Stimulated activated naive B cell treated with anti-CD40 and anti-IgM and Interleukin-4, amounts not matched to agents 10 μg/mL and 1 μg/mL and 100 μg/mL, for 72 hours (primary cell): ENCODE measurements at places on chromosomes 6 and 20.

- no peak for DNase-seq
Measured at GRCh38 chr20:41032271-41032670, 3.6 kb downstream of the TOP1 start.

- DNase-seq: no peak
Measured at GRCh38 chr6:124490122-124490521, 472.1 kb upstream of the RNF217 start.

DNA sequence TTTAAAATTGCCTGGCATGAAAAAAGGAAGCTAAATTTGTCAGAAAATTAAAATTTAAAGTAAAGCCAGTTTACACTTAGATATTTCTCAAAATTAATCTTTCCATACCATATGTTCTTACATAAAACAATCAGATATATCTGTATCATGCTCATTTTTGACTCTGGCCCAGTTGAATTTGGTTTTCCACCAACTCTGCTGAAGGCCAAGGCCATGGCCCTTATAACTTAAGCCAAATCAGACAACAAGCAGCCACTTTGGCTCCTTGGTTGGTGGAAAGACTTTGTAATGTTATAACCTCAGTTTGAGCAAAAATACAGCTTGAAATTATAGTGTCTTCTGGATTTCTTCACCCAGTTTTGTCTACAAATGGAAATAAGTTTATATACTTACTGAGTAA is 97.3 kb downstream of the CENPW start:
- no peak for DNase-seq

DNA sequence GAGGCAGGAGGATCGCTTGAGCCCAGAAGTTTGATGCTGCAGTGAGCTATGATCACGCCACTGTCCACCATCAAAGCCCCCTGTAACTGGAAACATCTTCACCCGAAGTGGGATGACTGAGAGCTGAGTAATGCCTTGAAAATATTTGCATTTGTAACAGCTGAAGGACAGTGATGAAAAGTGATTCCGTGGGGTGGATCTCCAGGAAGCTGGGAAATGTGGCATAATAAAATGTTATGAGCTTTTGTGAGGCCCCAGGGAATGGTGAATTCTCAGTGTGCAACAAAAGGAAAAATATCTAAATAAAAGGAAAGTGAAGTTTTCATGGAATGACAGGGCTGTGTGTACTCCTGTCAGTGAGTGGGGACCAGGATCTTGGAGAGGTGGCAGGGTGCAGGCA is 92.0 kb downstream of the JAG1 start:
- no peak for DNase-seq

- DNase-seq: no peak
Measured at GRCh38 chr6:168915855-168916254, 337.8 kb downstream of the THBS2 start.

DNA sequence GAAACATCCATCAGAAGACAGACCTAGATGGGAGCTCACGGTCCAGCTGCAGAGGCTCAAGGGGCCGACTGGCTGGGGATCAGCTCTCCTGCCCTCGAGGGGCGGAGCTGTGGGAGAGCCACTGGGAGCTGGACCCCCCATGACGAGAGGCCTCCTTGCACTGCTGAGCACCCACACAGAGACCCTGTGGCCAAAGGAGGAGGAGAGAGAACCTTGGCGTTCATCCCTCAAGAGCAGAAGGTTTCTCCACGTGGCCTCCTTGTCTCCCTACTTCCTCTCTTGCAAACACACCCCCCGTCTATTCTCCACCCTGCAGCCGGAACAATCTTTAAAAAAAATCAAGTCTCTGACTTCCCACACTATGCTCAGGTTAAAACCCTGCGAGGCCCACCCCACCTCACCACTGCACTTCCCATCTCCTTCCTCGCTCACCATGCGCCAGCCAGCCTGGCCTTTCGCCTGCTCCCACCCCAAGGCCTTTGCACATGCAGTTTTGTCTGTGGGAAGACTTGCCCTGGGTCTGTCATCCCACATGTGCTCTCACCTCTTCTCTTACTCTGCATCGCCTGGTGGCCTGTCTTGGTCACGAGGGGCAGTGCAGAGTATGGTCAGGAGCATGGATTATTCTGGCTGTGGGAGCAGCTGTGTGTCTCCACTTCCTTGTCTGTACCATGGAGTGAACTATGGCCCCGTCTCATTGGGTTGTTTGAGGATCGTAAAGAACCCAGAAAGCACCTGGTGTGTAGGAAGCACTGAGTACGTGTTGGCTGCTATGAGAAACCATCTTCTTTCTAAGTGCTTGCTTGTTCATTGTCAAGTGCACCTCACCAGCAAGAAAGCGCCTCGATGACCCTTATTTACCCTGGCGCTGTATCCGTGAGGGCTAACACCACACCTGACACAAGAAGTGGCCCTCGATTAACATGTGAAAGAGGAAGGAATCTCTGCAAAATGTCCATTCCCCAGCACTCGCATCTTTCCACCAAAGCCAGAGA is 32.9 kb downstream of the PMEPA1 start:
- no peak for DNase-seq

DNA sequence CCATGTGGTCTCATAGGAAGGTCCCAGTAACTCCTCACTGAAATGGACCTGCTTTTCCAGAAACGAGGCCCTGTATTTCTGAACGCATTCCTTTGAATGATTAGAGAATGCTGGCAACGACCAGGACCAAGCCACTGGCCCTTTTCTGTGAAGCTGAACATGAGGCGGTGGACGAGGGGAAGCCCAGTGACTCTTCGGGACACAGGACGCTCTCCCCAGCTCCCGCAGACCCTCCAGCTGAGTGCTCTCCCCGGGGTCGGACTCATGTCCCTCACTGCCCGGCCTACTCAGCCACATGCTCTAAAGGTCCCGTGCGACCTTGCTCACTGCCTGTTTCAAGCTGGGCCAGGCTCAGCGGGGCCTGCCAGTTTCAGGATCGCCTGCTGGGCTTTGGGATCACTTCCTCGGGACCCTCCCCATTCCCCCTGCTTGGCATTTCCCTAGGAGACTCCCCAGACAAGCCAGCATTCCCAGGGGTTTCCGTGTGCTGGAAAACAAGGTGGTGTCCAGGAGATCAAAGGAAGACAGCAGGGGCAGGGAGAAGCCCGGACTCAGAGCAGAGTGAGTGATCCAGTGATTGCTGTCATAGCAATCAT is 2.6 kb upstream of the CST9 start:
- no peak for DNase-seq

DNA sequence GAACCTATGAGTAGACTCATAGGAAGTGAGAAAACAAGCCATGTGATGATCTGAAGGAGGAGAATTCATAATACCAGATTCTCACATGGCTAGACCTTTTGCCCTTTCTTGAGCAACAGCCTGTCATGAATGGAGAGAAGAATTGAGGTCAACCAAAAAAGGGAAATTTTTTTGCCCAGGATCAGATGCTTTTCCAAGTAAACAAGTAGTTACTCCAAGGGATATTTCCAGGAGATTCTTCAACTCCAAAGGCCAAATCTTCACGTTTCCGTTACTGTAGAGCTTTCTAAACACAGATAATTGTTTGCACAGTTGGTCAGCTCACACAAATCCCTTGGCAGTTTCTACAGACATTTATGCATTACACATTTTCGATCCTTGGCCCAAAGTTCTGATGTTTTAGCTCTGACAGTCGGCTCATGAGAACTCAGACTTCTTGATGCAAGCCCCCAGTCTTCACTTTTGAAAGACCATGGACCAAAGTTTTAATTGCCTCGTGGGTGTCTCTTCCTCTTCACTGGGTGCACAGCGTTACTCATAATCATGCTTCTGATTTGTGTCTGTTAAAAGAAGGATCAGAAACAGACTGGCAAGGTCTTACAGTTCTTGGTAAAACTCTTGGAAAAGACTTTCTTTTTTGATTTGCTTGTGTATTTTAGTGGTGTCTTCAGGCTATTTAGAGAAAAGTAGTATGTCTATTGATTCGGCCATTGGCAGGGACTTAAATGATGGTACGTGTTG is 115.0 kb downstream of the TSHZ2 start:
- DNase-seq: no peak

DNA sequence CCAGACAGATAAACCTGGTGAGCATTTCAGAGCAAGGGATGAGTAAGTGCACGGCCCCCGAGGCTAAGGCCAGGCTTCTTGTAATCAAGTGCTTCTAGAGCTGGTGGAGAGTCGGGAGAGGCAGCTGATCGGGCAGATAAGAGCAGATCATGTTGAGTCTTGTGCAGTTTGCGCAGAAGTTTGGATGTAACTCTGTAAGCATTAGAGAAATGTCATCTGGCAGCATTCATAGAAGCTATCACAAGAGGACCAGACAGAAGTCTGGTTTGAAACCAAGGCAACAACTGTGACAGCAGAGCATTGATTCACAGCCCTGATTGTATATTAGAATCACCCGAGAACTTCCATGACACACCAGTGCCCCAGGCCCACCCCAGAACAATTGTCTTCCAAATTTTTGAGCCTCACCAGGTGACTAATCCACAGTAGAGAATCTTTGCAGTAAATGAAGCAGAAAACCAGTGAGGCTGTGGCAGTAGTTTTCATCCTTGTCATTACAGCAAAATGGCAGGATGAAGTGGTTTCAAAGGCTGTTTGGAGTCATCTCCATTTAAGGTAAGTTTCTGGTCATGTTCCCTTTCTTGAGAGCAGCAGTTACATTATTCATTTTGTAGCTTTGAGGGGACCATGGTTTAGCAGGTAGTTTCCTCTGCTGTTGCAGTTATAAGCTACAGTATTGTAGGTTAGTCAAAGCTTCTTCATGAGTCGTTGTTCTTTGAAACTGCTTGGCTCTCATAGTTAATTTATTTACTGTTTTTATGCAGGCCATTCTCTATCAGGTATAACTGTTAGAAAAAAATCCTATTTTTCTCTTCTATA is 84.1 kb downstream of the RNF217 start:
- DNase-seq: no peak

GRCh38 chr6:114267897-114268296 is 74.9 kb downstream of the HS3ST5 start:
- no peak for DNase-seq

DNA sequence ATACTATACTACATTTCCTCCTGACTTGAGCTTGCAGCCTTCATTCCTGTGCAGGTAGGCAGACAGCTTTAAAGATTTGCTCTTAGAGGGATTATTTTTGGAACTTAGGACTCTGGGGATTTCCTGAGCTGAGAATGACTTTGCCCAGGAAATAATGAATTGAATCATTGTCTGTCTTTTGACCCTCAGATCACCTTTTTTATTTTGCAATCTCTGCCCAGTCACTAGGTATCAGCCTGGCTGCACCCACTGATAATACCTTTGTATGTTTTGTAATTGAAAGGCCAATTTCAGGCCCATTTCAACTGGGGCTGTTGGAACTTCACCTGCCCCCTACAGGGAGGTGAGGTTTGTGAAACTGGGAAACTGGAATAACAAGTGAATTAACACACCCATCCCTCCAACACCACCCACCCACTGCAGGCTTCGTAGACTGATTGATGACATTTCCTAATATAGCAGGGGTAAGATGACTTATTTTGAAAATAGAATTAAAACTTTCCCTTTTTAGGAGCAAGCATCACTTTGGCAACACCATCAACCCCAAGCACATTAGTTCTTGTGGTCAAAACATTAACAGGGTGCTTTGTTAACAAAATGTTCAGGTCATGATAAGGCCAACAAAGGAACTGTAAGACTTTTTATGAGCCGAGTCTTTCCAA is 157.1 kb upstream of the CENPW start:
- no peak for DNase-seq

DNA sequence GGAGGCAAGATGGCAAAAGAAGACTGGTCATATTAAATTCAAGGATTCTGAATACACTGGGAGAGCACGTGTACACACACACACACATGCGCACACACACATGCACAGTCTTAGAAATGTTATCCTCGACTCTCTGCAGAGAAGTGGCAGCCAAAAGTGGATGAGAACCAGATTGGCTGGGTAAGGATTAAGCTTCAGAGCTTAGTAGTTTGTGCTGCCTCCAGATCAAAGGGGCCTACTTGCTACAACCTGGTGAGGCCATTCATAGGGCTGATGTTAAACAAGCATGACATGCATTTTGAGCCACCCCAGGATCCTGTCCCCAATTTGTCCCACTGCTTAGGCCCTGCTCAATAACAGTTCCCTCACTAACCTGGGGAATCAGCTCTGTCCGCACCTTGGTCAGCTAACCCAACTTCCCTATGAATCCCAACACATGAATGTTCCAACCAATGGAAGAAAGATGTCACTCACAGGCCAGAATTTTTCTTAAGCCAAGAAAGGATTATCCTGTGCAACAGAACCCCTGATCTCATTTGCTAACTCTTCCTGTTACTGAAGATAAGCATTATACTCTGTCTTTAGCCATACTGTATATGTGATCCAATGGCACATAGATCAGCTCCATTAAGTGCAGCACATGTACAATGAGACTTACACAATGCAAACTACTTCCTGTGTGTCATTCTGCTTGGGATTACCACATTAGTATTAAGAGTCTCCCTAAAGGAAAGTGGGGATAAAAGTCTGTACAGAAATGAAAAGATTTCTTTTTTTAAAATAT is 31.0 kb downstream of the TOMM6 start:
- no peak for DNase-seq

GRCh38 chr6:72365773-72366172 is 256.1 kb upstream of the KCNQ5 start:
- no peak for DNase-seq

- no peak for DNase-seq
Measured at GRCh38 chr6:72784071-72784470, 162.2 kb downstream of the KCNQ5 start.

DNA sequence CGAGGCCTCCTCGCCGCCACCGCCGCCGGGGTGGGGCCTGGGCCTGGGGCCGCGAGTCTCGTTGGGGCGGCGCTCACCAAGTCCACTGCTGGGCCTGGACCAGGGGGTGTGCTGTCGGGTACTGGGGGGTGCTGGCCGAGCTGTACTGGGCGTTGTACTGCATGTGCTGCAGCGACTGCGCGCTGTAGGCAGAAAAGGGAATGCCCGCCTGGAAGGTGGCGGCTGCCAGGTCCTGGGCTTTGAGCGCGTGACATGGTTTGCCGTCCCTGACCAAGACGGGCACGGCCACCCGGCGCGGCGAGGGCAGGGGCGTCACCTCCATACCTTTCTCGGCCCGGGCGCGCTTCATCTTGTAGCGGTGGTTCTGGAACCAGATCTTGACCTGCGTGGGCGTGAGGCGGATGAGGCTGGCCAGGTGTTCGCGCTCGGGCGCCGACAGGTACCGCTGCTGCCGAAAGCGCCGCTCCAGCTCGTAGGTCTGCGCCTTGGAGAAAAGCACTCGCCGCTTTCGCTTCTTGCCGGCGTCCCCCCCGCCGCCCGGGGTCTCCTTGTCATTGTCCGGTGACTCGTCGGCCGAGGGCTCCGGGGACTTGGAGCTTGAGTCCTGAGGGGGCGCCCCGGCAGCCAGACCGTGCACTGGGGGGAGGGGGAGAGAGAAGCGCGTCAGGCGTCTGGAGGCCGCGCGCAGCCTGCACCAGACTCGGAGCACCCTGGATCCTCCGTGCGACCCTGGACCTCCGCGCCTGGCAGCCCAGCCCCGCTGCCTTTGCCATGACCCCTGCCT is 1.8 kb downstream of the NKX2-2 start:
- DNase-seq: no peak

DNA sequence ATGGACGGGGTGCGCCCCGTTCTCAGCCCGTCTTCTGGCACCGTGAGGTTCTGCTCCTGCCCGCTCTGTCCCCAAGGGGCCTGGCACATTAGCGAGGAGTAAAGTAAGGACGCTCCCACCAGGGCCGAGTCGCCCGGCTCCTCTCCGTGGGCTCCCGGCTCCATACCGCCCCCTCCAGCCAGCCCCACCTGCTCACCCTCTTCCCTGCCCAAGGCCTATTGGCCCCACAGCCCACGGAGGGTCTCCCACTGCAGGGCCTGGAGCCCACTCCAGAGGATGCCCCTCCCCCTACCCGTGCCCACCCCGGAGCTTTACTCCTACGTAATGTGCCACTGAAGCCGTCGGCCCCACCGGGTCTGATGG is 47.5 kb upstream of the CHRNA4 start:
- no peak for DNase-seq
